ENCODE measurements at places on chromosomes 4 and X. TPM values are rescaled to one million over a fixed set of nuclear protein-coding genes. Genes with fewer than 3 reads are reported as not detected.

GRCh38 chrX:109399831-109400230 is 82.1 kb downstream of the GUCY2F start:
- no peak for DNase-seq

GRCh38 chr4:85951-86350 is 32.8 kb downstream of the ZNF595 start:
- no peak for DNase-seq

DNA sequence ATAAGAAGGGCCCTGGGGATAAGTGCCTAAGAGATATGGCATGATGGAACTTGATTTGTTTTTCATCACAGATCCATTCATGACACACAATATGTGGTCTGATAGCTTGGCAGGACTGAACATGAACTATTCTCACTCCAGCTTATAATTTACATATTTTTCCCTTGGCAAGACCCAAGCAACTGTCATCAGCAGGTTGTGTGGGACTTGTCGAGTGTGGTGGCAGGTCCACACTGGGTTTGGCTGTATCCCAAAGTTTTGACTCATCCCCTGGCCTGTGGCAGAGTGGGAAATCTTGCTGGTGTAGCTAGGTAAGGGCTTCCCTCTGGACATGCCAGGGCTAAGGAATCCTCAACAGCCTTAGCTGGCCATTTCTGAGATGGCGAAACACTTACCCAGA is 81.0 kb upstream of the STIM2 start:
- DNase-seq: no peak

DNA sequence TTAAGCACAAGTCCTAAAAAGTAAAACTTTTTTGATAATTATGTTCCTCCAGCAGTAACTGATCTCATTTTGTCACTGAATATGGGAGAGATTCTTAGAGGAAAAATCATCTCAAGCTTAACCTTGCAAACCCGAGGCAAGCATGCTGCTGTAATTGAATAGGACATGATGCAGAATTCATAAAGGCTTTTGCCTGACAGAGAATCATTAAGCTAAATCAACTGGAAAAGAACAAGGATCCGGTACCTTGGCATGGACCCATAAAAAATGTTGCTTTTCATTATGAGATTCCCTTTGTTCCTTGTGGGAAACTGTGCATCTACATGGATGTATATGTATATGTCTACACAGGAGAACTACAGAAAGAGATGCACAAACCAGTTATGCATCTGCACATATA is 149.1 kb downstream of the PAPSS1 start:
- DNase-seq: no peak

DNA sequence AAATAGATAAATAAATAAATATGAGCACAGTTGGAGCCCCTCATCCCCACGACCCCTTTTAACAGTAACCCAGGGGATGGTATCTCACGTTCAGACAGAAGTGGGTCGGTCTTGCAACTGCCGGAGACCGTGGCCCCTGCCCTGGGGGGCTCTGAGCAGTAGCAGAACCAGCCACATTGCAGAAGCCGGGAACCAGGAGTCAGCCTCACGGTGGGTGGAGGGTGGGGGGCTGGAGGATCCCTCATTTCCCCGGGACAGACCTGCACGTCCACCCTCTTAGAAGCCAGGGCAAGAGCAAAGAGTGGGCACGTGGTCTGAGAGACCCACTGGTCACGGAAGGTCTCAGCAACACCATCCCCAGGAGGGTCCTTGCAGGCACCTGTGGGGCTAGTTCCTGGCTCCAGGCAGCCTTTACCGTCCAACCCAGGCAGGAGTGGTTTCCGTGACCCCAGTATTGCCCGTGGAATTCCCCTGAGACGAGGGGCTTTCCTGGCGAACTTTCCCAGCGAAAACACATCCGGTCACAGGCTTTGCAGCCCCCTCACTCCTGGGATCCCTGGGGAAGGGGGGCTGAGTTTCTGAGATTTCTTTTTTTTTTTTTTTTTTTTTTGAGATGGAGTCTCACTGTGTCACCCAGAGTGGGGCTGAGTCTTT is 8.8 kb upstream of the IL3RA start:
- no peak for DNase-seq

- DNase-seq: no peak
These were observed 40.1 kb downstream of the WFS1 start for GRCh38 chr4:6309777-6310176.

DNA sequence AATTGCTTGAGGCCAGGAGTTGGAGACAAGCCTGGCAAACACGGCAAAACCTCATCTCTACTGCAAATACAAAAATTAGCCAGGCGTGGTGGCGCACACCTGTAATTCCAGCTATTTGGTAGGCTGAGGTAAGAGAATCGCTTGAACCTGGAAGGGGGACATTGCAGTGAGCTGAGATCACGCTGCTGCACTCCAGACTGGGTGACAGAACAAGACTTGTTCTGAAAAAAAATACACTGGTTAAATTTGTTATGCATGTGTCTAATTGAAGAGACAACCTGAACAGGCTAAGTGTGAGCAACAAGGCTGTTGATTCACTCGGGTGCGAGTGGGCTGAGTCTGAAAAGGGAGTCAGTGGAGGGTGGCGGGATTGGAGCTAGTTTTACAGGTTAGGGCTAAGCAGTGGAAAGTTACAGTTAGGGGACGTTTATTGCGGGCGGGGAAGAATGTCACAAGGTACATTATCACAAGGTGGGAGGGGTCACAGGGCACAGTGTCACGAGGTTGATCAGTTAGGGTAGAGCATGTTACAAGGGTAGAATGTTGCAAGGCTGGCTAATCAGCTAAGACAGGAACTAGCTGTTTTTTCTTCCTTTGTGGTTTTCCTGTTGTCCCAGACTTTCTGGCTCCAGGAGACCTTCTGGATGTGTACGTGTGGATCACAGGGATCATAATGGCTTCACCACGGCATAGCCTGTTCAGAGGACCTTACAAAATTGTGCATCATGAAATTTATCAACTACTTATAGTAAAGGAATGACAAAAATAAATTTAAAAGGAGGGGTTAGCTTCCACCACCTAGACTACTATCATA is 115.8 kb downstream of the NAA11 start:
- DNase-seq: no peak

- no peak for DNase-seq
These were observed 226.0 kb downstream of the LDB2 start for GRCh38 chr4:16672421-16672820.

DNA sequence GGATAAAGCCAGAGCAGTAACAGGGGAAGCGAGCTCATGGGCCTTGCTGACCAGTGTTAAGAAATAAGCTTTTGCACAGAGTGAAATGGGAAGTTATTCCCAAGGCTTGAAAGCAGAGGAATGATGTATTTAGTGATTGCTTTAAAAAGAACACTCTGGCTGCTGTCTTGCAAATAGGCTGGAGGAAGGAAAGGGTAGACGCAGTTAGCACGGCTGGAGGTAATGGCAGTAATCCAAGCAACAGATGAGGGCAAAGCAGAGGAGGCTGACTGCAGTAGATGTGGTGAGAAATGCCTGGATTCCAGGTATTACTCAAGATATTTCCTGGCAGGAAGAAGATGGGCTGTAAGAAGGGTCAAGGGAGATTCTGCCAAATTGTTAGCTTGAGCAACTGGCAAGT is 1342.3 kb upstream of the AGA start:
- DNase-seq: no peak

- DNase-seq: no peak
These were observed 13.2 kb downstream of the PTTG2 start for GRCh38 chr4:37973441-37973840.

DNA sequence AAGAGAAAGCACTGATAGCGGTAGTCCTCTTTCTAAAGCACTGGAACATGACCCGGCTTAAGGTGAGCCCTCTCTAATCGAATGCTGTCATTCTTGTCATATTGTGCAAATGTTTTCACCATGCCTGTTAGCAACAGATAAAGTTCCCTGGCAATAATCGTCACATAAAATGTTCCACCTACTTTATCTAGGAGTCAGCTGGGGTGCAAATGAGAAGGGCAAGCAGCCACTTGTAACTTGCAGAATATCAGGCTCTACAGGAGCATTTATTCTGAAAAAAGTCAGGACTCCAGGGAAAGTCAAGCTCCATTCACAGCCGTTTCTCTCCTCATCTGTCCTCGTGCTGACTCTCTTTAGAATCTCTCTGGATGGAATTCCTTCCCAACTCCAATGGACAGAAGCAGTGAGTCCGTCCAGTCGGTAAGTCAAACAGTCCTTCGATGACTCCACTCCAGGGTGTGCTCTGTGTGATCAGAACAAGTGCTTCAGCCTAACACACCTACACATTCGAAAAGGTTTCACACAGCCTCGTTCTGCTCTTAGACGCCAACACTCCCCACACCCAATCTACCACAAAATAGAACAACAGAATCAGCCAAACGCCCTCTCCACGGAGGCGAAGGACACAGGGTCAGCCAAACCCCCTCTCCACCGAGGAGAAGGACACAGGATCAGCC is 101.7 kb upstream of the FRG1 start:
- no peak for DNase-seq

DNA sequence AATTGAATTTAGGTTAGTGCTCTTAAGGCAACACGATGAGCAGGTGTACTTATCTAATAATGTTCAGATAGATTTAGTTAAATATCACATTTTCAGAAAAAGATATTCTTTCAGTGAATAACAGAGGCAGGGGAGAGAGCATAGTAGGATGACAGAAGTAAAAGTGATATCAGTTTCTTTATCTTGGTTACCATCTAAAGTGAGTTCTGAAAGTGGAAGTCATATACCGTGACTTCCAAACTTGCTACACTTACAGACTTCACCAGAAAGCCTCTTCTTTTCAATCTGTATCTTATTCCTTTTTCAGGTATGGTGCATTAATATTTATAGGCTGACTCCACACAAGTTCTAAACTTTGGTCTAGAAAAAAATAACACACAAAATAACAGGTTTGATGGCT is 124.9 kb downstream of the POU4F2 start:
- no peak for DNase-seq

- no peak for DNase-seq
These were observed 239.3 kb downstream of the C4orf33 start for GRCh38 chr4:129335276-129335675.

GRCh38 chrX:23668335-23668734 is 1.0 kb downstream of the PRDX4 start:
- DNase-seq: no peak

- no peak for DNase-seq
These were observed 256.1 kb downstream of the THOC2 start for GRCh38 chrX:123476611-123477219.

GRCh38 chrX:20454117-20454516 is 187.4 kb upstream of the RPS6KA3 start:
- DNase-seq: no peak

DNA sequence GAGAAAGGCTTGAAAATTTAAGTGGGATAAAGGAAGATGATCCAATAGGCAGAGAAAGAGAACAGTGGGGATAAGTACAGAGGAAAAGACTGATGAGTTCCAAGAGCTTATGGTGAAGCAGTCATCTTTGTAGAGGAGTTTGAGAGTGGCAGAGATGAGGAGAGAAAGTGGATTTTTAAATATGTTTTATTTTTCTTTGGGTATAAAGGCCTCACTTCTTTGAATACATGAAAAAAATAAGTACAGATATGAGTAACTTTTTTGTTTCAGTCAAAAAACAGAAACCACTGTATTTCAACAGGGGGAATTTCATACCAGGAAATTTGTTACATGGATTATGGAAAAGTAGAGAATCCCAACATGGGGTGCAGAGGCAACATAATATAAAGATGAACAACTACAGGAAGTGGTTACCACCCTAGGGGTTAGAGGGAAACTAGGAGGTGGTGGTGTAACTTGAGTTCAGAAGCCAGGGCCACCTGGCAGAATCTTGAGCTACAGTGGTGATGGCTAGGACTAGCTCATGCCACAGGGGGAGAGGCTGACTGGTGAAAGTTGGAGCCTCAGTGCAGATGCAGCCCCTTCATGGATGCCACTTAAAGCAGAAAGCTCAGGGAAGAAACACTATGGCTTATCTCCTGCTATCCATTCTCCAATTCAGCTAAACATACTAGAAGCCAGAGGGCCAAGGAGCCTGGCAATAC is 3.4 kb upstream of the CYBB start:
- DNase-seq: no peak

DNA sequence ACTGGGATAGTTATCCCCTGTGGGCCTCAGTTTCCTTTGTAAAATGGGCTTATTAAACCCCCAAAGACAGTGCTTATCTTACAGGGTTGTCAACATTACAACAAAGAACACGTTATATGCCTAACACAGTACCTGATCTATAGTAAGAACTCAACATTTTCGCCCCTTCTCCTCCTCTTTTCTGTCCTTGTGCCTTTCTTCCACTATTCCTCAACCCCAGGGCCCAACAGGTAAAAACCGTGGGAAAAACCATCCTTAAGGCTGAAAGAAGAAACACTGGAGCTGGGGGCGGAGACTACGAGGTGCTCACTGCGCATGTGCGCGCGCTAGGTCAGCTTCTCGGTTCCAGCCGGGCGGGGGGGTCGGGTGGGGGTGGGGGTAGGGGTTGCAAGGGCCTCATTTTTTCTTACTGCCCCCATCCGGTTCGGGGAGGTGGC is 426 bp upstream of the XIAP start:
- DNase-seq: no peak

The CFAP47 gene
- 0.07 TPM for total RNA-seq

The PNMA5 gene
- total RNA-seq: 0.13 TPM

The NEIL3 gene
- 12.0 TPM for total RNA-seq

The SPANXD gene
- total RNA-seq: not detected

The IL2 gene
- total RNA-seq: 0.64 TPM

The KLHL4 gene
- 10.5 TPM for total RNA-seq

The SRPX gene
- 7.7 TPM for total RNA-seq

The GTPBP6 gene
- total RNA-seq: 68.5 TPM

The SHROOM4 gene
- 3.5 TPM for total RNA-seq
